ENCODE measurements at places on chromosomes 2 and 18.

DNA sequence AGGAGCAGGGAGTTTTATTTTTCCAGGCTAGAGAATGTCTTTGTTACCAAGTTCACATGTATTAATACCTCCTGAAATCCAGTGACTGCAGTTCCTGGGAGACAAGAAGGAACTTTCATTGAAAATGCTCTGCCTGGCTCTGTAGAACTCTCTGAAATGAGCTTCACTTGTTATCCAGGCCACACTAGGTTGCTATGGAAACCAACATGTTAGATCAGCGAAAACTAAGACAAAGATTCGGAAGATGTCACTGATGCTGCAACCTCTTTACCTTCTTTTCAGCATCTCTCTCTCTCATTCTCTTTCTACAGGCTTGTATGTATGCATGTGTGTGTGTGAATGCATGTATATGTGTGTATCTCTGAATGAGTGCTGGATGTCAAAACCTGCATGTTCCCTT lies 218.5 kb downstream of the TRIB2 start:
- no peaks in the 10 kb centered on the region for H3K4me1 ChIP-seq
- no peaks in the 10 kb centered on the region for H3K36me3 ChIP-seq
- no peak overlapping the region for H3K4me3 ChIP-seq
- H3K27ac ChIP-seq, result no peak overlapping the region

DNA sequence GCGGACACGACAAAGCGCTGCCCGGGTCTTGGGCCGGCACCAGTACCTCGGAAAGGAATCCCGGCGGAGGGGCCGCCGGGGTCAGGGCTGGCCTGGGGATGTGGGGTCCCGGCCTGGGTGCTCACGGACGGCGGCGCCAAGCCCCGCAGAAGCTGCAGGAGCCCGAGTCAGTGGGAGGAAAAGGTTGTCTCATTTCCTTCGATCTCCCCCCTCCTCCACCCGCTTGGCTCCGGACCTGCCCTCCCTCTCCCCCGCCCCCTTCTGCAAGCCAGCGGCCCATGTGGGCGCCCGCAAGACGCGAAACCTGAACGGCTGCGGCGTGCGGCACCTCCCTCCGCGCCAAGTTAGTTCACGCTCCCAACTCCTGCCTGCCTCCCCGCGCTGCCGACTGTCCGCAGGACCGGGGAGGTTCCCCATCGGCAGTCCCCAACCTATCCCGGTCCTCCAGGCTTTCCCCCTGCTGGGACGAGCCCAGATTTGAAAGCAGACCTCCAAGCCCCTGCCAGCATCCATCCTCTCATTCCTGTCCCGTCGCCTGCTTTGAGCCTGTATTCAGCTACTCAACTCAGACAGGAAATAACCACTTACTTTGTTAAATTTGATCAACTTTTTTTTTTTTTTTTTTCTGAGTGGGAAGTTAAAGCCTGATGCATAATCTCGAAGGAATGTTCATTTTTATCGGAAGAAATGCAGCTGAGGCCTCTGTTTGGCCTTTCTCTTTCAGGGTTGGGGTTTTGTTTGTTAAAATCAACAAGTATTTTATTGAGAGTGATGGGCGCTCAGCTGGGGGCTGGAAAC lies at the start of gene EVA1A:
EVA1A (minus strand) TSS at position 172 of the 798 bp plus-strand sequence. CDS start 42,799 bp downstream, outside the sequence.
- H3K27ac ChIP-seq, result peak within 1 kb of the TSS; percentile 91
- H3K36me3 ChIP-seq, result no peaks in the 10 kb centered on the region
- peak within 1 kb of the TSS; percentile 83 for H3K4me3 ChIP-seq
- no peaks in the 10 kb centered on the region for H3K27me3 ChIP-seq
- DNase-seq, result peak; percentile 81

DNA sequence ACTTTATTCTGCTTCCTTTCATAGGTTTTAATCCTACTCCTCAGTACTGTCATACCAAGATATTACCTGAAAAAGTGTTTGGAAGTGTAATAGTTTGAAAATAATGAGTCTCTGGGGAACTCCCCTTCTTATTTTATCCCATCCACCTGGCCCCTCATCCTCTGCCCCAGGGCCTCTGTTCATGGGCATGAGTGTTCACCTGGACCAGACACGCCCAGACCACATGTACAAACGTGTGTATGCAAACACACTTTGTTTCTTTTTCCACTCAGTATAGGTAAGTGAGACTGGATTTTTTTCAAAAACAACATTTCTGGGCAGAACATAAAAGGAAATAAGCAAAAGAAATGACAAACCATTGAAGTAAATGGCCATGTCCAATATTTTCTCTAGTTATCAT lies 62.1 kb upstream of the THSD7B start:
- no peaks in the 10 kb centered on the region for H3K36me3 ChIP-seq
- H3K27ac ChIP-seq, result no peak overlapping the region
- DNase-seq, result no peak
- no peaks in the 10 kb centered on the region for H3K4me1 ChIP-seq
- H3K27me3 ChIP-seq, result no peaks in the 10 kb centered on the region

DNA sequence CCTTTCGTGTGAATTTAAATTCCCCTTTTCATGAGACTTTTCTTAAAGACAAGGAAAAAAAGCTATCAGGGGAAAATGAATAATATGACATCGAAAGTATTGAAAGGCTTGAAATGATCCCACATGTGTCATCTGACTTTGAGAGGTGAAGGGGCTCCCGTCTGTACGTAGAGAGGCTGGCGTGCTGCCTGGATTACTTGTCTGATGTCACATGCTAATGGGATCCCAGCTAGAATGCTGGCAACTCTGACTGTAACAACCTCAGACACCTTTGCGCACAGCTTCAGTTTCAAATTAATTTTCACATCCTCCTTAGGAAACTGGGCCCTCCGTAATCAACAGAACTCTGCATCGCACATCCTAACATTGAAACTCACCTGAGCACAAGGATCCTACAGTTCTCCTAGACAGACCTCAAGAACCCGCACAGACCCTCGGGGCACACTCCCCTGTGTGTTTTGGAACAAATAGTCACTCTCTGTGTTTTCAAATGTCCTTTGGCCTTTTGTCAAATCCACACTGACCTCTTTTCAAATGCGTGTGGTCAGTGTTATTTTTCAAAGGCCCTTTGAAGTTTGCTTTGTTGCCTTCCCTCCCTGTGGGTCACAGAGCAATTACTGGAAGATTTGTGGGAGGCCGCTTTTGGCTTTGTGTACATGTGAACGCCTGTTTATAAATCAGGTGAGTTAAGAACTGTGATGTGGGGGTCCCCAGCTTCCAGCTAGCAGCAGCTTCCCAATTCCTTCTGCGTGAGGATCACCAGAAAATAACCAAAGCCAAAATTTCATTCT lies 65.9 kb downstream of the IL1R2 start:
- H3K36me3 ChIP-seq, result no peaks in the 10 kb centered on the region
- H3K27ac ChIP-seq, result peak overlapping the region; percentile 82
- peak; percentile 65 for DNase-seq
- peaks cover 62% of the 10 kb centered on the region for H3K4me1 ChIP-seq
- no peaks in the 10 kb centered on the region for H3K27me3 ChIP-seq

GRCh38 chr2:202376460-202377206 lies 506 bp downstream of the BMPR2 start:
- no peaks in the 10 kb centered on the region for H3K36me3 ChIP-seq
- H3K27me3 ChIP-seq, result no peaks in the 10 kb centered on the region
- H3K27ac ChIP-seq, result peak overlapping the region; percentile 85
- DNase-seq, result peak; percentile 62
- H3K4me3 ChIP-seq, result peak overlapping the region; percentile 84
- H3K4me1 ChIP-seq, result peaks cover 25% of the 10 kb centered on the region

DNA sequence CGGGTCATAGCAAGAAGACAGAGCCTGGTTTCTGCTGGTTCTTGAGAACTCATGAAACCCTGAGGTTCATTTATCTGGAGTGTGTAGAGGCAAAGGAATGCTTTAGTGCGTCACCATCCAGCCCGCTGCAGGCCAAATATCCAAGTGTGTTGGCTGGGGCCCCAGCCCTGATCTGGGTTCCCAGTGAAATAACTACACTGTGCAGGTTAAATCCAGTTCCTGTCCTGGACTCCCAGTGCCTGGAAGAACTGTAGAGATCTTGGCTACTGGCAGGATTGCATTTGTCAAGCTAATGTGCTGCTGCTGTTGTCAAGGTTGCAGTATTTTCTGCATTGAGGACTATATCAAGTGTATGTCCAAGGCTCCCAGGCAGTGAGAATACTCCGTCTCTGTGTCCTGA lies 89.9 kb downstream of the MAPK4 start:
- no peaks in the 10 kb centered on the region for H3K27me3 ChIP-seq
- H3K36me3 ChIP-seq, result no peaks in the 10 kb centered on the region
- H3K27ac ChIP-seq, result no peak overlapping the region
- H3K4me1 ChIP-seq, result peaks cover 14% of the 10 kb centered on the region

DNA sequence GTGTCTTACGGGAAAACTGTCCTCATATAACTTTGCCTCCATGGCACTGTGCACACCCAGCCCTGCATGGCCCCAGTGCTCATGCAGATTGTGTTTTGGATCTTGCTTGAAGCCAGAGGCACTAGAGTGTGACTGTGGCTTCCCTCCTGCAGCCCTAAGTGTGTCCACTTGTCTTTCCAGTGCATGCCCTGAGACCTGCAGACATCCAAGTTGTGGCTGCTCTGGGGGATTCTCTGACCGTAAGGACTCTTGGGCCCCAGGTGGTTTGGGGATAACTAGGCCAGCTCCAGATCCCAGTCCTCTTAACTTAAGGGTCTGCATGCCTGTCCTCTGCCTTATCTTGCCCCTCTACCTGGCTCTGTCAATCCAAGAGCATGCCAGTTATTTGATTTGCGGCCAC lies 96.6 kb downstream of the PLB1 start:
- no peaks in the 10 kb centered on the region for H3K36me3 ChIP-seq
- H3K4me3 ChIP-seq, result no peak overlapping the region
- no peak for DNase-seq
- H3K27ac ChIP-seq, result no peak overlapping the region
- H3K4me1 ChIP-seq, result peaks cover 4% of the 10 kb centered on the region
- no peaks in the 10 kb centered on the region for H3K27me3 ChIP-seq

DNA sequence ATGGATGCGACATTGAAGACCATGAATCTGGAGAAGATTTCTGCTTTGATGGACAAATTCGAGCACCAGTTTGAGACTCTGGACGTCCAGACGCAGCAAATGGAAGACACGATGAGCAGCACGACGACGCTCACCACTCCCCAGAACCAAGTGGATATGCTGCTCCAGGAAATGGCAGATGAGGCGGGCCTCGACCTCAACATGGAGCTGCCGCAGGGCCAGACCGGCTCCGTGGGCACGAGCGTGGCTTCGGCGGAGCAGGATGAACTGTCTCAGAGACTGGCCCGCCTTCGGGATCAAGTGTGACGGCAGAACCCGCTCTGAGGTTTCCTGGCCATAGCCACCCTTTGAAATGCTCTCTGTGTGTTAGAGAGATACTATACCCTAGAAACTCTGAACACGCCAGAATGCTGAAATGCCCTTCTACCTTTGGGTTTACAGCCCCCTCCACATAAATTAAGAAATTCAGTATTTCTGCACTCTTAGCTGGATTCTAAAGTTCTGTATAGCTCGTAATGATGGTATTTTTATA lies 659 bp downstream of the CHMP1B start:
- H3K27me3 ChIP-seq, result no peaks in the 10 kb centered on the region
- no peaks in the 10 kb centered on the region for H3K36me3 ChIP-seq
- peak; percentile 58 for DNase-seq
- peak overlapping the region; percentile 91 for H3K27ac ChIP-seq
- peak overlapping the region; percentile 81 for H3K4me3 ChIP-seq
- H3K4me1 ChIP-seq, result no peaks in the 10 kb centered on the region

DNA sequence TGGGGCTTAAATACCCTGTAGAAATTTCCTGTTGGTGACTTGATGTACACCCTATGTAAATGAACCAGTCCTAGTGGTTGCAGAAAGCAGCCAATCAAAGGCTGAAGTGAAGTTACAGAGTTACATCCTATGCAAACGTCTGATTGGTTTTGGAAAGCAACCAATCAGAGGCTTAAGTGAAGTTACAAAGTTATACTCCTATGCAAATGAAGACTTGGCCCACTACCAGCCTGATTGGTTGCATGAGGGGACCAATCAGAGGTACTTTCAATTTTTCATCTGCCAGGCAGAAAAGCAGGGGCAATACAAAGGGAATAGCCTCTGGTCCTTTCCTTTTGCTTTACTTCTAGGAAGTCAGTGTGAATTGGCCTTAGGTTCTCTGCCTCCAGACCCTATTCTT lies 13.6 kb upstream of the ZNF397 start:
- peaks cover 3% of the 10 kb centered on the region for H3K4me1 ChIP-seq
- no peaks in the 10 kb centered on the region for H3K27me3 ChIP-seq
- DNase-seq, result no peak
- H3K27ac ChIP-seq, result no peak overlapping the region
- no peak overlapping the region for H3K4me3 ChIP-seq

DNA sequence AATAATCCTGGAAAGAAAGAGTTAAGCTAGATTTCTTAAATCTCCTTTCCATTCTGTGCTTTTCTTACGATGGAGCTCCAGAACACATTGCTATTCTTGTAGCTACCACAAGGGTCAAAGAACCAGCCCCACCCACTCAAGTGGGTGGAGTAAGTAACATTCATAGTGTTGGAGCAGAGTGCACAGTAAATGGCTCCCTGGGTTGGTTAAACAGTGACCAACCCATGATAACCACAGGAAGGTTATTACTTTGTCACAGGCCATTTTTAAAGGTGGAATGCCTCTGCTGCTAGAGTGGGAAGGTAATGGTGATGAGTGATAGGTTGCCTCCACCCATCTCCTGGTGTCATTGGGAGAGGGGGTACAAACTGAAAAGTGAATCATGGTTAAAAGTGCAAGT lies 13.9 kb downstream of the ARPC2 start:
- DNase-seq, result no peak
- no peak overlapping the region for H3K4me3 ChIP-seq
- peaks cover 62% of the 10 kb centered on the region for H3K36me3 ChIP-seq

GRCh38 chr2:178317811-178318210 lies 123.5 kb downstream of the OSBPL6 start:
- no peak overlapping the region for H3K27ac ChIP-seq
- no peaks in the 10 kb centered on the region for H3K4me1 ChIP-seq
- no peak for DNase-seq
- no peak overlapping the region for H3K4me3 ChIP-seq
- no peaks in the 10 kb centered on the region for H3K27me3 ChIP-seq

DNA sequence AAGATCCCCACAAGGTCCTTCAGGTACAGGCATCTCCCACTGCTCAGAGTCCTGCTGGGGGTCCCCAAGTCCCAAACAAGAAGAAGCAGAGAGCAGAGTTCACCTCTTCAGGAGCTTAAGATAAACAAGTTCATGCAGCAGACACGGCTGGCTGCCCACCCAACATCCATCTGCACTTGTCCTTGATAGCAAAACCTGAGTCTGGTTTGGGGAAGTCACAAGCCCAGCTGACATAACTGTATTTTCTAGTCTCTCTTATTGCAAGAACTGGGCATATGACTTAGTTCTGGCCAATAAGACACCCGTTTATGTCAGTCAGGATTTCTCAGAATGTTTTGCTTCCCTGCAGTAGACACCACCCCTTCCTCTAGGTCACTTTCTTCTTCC lies 31.8 kb downstream of the AFF3 start:
- H3K4me3 ChIP-seq, result no peak overlapping the region
- H3K36me3 ChIP-seq, result no peaks in the 10 kb centered on the region
- no peak for DNase-seq
- no peaks in the 10 kb centered on the region for H3K4me1 ChIP-seq
- no peak overlapping the region for H3K27ac ChIP-seq

- H3K4me3 ChIP-seq, result no peak overlapping the region
- no peak for DNase-seq
- no peaks in the 10 kb centered on the region for H3K27me3 ChIP-seq
- H3K27ac ChIP-seq, result no peak overlapping the region
- H3K4me1 ChIP-seq, result peaks cover 4% of the 10 kb centered on the region
Observed at GRCh38 chr18:75474332-75474731, 46.8 kb upstream of the SMIM21 start.

- H3K36me3 ChIP-seq, result no peaks in the 10 kb centered on the region
- no peak for DNase-seq
- H3K4me1 ChIP-seq, result no peaks in the 10 kb centered on the region
- H3K27ac ChIP-seq, result no peak overlapping the region
Observed at GRCh38 chr2:231294571-231295362, 96.3 kb downstream of the ARMC9 start.

- H3K36me3 ChIP-seq, result no peaks in the 10 kb centered on the region
- no peaks in the 10 kb centered on the region for H3K4me1 ChIP-seq
- H3K27me3 ChIP-seq, result no peaks in the 10 kb centered on the region
- H3K4me3 ChIP-seq, result no peak overlapping the region
- no peak for DNase-seq
- no peak overlapping the region for H3K27ac ChIP-seq
Observed at GRCh38 chr18:23342506-23342905, 110.6 kb upstream of the RIOK3 start.

All from right lobe of liver (tissue), 6 donors.